ENCODE measurements at places on chromosomes 3 and 15.

- no peak for DNase-seq
These were observed 60.3 kb downstream of the RAB11A start for GRCh38 chr15:65929573-65929972.

- no peak for DNase-seq
These were observed 44.9 kb upstream of the PLXNA1 start for GRCh38 chr3:126937973-126938372.

GRCh38 chr3:30597131-30597768, 9.2 kb upstream of the TGFBR2 start:
- DNase-seq = no peak

- DNase-seq = no peak
These were observed 136.7 kb downstream of the KCNH8 start for GRCh38 chr3:19284974-19285373.

GRCh38 chr3:59580996-59581395, 531.2 kb upstream of the CFAP20DC start:
- DNase-seq = no peak

DNA sequence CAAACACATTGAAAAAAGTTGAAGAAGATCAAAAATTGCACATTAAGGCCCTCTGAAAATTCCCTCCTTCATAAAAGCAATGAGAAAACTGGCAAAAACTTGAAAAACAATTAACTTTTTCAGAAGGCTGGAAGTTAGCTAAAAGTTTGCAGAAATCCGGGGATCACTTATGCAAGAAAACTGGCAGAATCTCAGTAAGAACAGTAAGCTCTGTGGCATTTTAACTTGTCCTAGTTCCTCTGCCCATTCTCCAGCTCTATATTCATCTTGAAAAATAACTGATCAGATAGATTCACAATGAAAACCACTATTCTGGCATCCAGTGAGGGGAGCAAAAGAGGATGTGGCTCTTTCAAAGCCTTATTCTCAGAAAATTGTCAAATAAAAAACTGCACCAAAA, 566.8 kb downstream of the NTRK3 start:
- no peak for DNase-seq

DNA sequence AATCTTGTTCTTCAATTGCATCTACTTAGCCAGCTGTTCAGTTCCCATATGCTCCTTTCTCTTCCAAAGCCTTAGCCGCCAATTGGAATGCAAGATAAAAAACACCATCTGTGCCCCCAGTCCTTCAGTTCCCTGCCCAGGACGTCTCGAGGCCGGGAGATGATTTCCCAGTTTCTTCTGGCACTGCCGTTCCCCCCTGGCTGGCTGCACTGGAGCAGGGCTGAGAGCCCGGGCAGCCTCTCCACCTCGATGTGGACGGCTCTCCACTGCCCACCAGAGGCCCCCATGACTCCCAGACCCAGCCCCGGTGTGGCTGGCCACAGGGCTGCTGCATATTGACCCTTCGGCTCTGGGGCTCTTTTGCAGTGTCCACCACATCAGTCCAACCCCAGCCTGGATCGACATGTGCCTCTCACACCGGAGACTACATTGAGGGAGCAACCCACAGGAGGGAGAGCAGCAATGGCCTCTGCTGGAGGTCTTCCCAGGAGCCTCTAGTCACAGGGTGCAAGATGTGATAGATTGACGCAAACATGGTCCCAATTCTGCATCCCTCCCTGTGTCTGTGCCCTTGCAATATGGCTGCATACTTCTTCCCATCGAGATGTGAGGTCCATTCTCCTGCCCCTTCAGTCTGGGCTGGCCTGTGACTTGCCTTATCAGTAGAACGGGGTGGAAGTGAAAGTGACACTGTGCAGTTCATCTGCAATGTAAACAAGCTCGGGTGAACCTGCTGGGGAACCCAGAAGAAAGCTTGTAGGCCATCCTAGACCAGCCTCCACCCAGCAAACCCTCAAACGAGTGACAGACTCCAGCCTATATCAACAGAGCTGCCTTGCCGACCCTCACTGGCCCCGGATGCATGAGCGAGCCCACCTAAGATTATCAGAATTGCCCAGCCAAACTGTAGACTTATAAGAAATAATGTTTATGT, 52.3 kb upstream of the PRR20G start:
- peak; percentile 25 for DNase-seq

- DNase-seq = no peak
These were observed 92.2 kb downstream of the NFKBIZ start for GRCh38 chr3:101941318-101942040.

DNA sequence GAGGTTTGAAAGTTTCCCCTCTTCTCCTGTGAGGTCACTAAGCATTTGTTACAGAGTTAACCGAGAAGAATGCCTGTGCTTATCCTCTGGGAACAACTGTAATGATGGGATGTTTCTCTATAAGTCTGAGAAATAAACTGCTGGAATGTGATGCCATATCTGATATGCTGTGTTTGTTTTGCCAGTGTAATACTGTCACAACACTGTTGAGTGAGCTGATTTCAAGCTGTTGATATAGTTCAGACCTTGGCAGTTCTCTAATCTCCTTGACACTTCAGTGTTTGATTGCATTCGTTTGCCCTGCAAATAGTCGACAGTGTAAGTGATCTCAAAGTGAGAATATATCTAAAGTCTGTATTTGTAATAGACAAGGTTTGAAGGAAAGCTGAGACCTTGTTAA, 73.3 kb downstream of the PTPRG start:
- peak; percentile 45 for DNase-seq

DNA sequence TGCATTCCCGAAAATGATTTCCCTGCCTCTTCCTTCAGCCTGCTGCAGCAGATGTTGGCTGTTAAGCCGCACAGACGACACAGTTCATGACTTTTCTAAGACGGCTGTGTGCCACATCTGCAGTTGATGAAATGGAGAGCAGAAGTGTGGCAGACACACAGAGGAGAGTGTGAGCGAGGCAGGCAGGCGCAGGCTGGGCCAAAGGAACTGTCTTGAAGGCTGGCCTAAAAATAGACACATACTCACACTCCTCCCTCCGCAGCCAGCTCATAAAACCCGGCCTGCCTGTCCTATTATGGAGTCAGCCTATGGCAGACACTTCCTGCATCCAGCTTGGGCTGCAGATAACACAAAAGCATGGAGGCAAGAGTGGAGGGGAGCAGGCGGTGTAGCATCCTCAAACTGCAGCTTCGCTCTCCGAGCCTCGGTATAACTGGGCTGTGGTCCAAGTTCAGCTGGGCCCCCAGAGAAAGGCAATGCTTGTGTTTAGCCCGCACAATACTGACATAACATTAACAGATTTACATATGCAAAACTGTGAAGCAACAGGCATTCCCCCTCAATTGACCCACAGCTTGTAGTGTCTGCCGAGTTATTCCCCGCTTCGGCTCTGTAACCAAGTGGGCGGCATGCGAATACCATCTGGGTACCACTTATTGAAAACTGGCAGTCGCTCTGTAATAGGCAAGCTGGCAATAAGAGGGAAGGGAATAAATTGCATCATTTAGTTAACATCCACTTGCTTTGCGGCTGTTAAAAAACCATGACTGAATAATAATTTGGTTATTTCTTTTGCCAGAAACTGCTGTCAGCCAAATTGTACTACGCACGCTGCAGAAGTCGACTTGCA, 40.8 kb downstream of the FOXP1 start:
- DNase-seq = peak; percentile 98

- DNase-seq = peak; percentile 99
These were observed 92.4 kb downstream of the COL6A6 start for GRCh38 chr3:130609166-130609979.

GRCh38 chr3:81425198-81425868, 336.1 kb downstream of the GBE1 start:
- no peak for DNase-seq

DNA sequence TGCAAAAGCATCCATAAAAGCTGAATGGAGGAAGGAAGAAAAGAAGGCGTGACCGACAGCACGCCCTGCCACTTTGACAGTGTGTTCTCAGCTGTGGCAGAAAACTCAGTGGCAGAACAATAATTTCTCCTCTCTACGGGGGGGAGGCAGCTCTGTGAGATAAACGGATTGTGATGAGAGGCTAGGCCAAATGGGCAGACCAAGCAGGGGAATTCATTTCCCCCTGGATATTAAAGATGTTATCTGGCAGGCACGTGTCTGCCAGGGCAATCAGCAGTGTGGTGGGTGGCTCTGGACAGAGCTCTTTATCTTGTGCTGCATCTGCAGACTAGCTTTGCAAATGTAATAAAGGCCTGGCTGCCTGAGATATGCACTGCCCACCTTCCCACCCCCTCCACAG, 1.9 kb upstream of the RMDN3 start:
- DNase-seq = no peak

DNA sequence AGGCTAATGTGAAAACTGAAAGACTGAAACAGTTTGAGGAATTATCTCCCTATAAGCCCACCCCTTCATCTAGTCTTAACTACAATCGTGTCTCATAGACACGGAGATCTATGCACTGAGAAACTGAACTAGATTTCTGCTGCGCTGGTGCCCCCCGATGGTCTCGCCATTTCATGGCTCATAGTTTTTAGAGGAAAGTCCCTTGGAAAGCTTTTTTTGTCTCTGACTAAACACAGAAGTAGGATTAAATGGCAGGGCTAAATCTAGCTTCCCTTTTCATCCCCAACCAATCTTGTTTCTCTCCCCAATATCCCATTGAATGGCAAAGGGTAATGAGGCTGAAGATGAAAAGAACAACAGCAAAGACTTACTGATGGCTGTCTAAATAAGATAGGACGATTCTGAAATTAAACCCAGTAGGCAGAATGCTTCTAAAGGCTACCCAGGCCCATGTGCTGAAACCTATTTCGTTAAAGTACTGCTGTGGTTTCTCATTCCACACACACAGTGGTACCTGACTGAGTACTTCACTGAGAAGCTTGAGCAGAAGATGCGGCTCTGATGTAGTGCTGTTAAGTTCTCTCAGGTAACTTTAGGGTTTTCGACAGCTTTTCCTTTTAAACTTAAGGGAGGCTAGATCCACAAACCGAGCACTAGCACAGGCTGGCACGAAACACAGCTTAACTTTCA, 142.7 kb downstream of the GADL1 start:
- DNase-seq = peak; percentile 56

GRCh38 chr3:73734211-73735089, 109.7 kb upstream of the PDZRN3 start:
- DNase-seq = peak; percentile 53

DNA sequence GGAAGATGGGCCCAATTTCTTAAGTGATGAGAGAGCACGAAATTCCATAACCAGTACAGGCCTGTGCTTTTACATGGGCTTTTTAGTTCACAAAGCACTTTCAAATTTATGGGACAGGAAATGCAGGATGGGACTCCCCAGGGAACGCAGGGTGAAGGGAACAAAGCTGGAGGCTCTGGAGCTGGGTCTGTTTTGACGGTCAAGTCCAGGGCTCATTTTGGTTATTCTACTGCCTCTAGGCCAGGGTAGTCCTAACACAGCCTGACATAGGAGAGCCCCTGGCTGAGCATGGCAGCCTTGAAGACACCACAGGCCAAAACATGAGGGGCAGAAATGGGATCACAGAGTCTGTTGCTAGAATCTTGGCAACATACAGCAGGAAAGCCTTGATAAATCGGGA, 33.5 kb downstream of the HCLS1 start:
- no peak for DNase-seq

- peak; percentile 89 for DNase-seq
These were observed 6.2 kb downstream of the TSC22D2 start for GRCh38 chr3:150414258-150414657.

- DNase-seq = no peak
These were observed 32.2 kb upstream of the PTPN23 start for GRCh38 chr3:47348411-47349154.

DNA sequence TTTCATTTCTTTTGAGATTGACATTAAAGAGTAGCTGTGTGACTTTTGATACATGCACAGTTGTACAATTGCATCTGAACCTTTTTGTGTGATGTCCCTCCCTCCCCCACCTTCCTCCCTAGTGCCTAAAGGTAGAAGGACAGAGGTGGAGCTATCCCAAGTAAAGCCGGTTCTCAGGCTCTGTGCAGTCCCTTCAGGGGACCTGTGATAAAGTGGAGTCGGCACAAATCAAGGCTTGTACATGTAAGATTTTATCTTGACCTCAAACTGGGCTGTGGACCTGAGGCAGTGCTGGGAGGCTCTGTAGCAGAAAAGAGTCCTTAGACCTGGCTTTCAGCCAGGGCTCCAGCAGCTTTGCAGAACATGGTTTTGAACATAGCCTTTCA, 55.5 kb upstream of the CMTM7 start:
- no peak for DNase-seq

DNA sequence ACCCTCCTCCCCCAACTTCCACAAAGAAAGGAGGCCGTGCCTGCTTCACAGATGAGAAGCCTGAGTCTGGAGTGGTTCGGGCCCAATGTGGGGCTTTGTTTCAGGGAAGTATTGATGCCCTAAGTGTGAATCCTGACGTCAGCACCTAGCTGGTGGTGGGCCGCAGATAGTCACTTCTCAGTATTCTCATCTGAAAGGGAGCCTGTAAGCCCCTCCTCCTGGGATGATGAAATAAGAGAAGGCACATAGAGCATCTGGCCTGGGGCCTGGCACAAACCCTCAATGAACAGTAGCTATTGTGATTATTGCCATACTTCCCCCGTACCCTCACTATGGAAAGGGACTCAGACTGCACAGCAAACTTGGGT, 24.8 kb downstream of the LINGO1 start:
- DNase-seq = no peak

DNA sequence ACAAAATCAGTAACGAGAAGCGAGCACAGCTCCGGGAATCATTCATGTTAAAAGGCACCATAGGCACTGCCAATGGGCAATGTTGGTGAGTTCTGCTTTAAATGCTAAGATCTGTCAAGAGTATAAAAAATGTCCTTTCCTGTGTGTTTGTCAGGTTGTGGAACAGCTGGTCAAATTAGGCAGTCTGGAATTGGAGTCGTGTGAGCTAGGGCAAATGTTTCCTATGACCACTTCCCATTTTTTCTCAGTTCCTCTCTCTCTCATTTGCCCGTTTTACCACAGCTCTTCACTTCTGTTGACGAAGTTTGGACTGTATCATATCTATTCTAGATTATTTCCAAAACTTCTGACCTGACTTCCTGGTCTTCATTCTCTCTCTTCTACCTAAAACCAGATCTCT, 60.8 kb upstream of the GOLIM4 start:
- peak; percentile 63 for DNase-seq

DNA sequence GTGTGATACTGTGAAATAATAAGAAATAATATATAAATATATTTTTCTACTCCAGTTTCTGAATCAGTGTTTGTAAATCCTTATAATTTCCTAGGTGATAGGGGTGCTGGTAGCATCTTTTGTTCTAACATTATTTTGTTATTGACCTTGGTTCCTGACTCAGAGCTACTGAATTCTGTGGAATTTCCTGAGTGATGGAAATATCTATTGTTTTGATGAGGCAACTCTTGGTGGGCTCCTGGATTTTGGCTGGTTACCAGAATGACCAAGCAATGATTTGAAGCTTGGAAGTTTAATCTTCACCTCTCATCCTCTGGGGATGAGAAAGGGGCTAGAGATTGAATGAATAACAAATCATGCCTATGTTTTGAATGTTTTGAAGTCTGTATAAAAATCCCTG, 377.3 kb downstream of the LPP start:
- no peak for DNase-seq

- peak; percentile 53 for DNase-seq
These were observed 524.7 kb upstream of the ZNF717 start for GRCh38 chr3:76310089-76310488.
